Stimulated activated CD4-positive, alpha-beta T cell treated with anti-CD3 and anti-CD28 coated beads, TNF-alpha, amount 100 ng/mL, for 1 hour (primary cell): ENCODE measurements at places on chromosomes 12 and 14.

- DNase-seq = no peak
Observed at GRCh38 chr14:61607570-61608244, 87.6 kb upstream of the HIF1A start.

DNA sequence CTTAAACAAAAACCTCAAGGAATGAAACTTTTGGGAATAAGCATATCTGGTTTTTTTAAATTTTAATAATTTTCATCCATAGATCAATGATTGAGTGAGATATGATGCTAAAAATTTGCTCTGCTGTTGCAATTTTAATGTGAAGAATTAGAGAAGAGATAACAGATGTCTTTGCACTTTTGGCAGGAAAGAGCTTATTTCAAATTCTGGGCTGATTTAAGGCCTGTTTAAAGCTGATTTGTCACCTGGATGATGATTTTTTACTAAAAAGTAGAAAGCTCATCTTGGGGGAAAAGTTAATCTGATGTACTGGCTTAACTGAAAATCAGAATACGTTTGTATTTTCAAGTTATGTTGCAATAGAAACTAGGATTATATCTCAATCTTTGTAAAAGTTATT, 268.9 kb upstream of the NOVA1 start:
- no peak for DNase-seq

DNA sequence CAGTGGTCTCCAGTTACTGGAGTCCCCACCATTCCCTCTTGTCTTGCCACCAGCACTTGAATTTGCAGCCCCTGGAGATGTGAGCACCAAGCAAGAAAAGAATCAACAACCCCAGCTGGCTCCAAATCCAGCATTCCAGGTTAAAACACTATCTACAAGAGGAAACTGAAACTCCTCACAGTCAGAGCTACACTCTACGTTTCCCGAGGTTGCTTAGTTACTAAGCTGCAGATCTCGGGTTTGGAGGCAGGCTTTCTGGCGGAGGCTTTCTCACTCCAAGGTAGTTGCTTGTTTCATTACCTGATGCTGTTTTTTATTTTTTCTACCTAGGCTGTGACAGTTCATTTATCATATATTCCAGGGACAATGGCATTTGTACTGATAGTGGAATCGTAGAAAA, 248.1 kb downstream of the GLT1D1 start:
- DNase-seq = no peak

- DNase-seq = no peak
Observed at GRCh38 chr12:91974541-91975085, 171.0 kb downstream of the BTG1 start.

GRCh38 chr14:34465069-34465859, 3.2 kb upstream of the SPTSSA start:
- no peak for DNase-seq

DNA sequence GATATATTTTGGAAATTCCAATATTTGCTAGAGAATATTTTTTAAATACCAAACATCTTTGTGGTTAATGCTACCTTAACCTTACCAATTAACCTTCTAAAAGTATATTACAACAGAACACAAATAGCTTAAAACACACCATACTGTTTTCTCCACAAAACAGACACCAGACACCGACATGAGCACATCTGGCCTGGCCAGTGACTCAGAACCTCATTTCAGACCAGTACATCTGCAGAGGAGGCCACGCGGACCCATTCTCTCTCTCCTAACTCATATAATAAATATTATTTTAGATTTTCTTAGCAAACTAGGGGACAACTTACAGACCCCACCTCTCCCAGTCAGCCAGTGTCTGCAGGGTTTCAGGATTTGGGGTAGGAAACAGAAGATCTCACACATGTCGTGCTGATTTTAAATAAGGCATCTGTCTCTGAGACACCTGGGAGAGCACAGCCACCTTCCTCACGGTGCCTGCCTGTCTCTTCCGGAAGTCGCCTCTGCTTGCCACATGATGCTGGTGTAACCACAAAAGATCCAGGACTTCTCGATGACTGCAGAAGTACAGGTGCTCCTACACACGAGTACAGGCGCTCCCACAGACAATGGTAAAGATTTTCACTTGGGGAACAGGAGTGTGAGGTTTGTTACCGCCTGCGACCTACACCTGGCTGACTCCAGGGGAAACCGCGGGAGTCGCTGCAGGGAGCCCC, 9.7 kb upstream of the ANKLE2 start:
- DNase-seq = peak; percentile 15

DNA sequence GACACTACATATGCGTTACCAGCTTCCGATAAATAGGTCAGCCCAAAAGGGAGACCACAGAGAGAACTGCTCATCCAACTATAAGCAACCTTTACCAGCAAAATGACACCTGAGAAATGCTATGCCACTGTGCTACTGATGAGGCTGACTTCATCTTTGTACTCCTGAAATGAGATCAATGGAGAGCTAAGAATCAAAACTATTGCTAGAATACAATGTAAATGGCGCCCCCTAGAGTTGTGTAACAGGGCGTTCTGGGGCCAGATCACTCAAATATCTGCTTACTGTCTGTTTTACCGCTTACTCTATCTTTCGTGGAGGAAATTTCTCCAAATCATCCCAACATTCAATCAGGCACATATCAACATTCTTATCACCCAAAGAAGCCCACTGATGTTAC, 4.6 kb downstream of the ZNF384 start:
- no peak for DNase-seq

- no peak for DNase-seq
Observed at GRCh38 chr12:124713041-124713435, 145.6 kb upstream of the NCOR2 start.

- DNase-seq = no peak
Observed at GRCh38 chr12:103197725-103198388, 240.4 kb downstream of the ASCL1 start.

DNA sequence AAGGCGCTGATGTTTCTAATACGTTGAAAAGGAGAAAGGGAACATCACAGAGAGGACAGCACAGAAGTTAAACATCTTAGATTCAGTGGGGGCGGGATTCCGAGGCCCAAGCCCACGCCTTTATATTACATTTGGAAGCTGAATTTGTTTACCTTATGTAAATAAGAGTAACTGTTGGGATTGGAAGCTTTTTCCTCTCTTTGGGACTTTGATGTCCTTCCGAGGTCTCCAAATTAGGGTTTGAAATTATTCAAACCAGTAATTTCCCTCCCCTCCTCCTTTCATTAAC, 6.4 kb downstream of the FOXA1 start:
- no peak for DNase-seq

GRCh38 chr12:22406627-22407026, 72.1 kb upstream of the ST8SIA1 start:
- DNase-seq = no peak

DNA sequence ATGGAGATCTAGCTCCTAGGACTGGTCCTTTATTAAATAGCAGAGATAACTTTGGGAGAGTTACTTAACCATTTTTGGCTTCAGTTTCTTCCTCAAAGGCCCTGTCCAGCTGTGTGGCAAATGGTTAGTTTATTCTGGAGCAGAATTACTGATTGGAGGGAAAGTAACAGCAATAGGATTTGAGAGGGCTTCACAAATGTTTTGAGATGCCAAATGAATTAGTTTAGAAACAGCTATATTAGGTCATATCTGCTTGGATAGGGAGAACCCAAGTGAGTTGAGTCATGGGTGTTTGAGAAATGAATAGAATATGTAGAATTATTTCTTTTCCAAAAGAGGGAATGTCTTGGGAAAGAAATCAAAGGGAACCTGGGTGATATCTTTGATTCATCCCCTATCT, 17.5 kb downstream of the RASSF3 start:
- DNase-seq = no peak

GRCh38 chr14:58737511-58737910, 99.7 kb downstream of the DACT1 start:
- no peak for DNase-seq

GRCh38 chr12:71420775-71421406, 18.7 kb upstream of the LGR5 start:
- DNase-seq = no peak
